ENCODE measurements at places on chromosomes 16 and 17.
A peak's percentile ranks its signal among the peaks of the same experiment; 100 is the strongest.

DNA sequence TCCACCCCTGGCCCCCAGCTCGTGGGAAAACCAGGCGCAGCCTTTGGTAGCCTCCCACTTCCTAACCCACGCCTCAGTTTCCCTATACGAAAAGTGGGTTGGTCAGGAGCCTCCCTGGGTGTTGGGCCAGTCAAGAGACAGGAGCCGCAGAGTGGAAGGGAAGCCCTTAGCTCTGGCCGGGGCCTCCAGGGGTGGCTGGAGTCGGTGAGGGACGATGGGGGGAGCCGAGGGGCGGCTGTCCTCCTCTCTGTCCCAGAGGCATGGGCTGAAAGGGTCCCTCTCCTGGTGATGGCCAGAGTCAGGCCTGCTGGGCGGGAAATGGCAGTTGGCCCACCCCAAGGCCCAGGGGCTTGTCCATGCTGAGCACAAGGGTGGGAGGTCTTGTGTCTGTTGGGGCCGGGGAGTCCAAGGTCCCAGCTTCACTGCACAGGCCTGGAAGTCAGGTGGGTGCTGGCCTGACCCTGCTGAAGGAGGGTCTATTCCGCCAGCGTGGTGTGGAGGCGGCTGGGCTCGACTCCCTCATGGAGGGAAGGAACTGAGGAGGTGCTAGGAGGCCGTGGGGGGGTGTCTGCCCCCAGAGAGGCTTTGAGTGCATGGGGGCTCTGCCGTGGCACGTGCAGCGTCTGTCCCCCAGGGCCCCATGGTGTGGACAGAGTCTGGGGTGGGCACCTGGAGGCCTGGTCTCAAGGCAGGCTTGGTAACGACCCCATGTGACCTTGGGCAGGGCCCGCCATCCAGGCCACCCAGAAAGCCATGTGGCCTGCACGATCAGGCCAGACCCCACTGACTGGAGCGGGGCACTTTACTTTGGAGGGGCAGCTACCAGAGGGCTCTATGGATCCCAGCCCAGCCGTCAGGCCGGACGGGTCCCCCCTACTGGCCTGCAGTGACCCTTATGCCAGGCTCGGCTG, 1.1 kb downstream of the SLC16A3 start:
- DNase-seq: peak; percentile 48

GRCh38 chr17:40089077-40089895, 11.1 kb downstream of the NR1D1 start:
- DNase-seq: no peak

- no peak for DNase-seq
These were observed 478.3 kb upstream of the CDH5 start for GRCh38 chr16:65888201-65888600.

- DNase-seq: no peak
These were observed 5.3 kb downstream of the TMEM114 start for GRCh38 chr16:8585041-8585440.

- DNase-seq: no peak
These were observed 317.2 kb upstream of the KCNJ16 start for GRCh38 chr17:69757688-69758430.

- no peak for DNase-seq
These were observed 69.7 kb downstream of the RPA1 start for GRCh38 chr17:1899403-1900000.

DNA sequence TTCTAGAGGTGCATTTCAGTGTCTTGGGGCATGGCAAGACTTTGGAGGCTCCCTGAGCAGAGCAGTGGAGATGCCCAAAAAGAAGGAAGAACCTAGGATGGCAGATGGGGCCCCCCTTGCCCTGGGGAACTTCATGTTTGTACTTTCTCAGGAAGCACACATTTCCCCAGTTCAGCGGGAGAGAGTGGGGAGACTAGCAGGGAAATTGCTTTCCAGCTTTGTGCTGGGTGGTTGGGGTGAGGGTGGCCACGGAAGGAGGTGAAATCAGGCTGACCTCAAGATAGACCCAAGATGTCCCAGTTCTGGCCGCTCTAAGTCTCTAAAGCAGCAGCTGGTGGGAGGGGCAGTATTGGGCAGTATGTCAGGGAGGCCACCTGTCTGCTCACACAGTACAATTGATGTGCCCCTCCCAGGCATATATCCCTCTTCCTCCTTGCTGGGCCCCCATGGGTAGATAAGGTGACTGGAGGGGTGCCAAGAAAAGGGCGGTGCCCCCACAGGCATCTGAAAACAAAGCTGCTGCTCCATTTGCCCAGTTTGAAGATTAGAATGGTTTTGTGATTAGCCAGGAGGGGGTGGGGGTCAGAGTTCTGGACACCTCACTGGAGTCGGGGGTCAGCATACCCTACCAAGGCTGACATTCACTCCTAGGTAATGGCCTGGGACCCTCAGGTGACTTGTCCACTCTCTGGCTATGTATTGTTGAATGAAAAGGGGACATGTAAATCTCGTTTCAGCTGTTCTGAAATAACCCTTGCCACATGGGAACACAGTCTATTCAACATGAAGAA, 17.1 kb upstream of the NAGLU start:
- DNase-seq: no peak

DNA sequence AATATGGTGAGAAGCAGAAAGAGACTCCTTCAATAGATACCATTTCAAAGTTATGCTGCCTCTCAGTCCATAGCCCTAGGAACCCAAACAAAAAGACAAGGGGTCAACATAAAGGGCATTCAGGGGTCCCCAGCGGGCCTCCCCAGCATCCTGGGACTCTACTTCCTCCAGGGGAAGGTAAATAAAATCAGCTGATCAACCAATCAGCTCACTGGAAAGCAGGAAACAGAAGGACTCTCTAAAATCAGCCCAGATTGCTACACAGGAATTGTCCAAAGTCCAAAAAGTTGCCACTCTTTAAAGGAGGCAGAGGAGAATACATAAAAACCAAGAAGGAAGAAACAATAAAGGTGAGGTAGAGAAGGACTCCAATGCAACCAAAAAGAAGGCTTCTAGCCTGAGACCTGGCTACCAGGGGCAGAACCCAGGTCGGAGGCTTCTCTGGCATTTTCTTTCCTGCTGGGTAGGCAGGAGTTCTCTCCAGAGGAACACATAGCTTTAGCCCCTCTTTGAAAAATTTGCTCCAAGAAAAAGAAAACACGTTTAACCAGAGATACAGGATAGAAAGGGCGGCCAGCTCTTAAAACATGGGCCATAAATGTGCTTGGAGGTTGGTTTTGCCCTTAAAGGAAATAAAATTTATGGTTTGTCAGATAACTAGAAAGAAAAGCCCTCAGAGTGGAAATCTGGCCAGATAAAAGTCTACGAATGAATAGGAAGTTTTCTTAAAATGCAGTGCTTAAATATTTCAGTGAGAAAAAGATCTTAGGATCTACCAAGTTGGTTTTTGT, 404.6 kb downstream of the SOX9 start:
- DNase-seq: no peak

GRCh38 chr17:65830356-65830755, 268.9 kb upstream of the AXIN2 start:
- no peak for DNase-seq

DNA sequence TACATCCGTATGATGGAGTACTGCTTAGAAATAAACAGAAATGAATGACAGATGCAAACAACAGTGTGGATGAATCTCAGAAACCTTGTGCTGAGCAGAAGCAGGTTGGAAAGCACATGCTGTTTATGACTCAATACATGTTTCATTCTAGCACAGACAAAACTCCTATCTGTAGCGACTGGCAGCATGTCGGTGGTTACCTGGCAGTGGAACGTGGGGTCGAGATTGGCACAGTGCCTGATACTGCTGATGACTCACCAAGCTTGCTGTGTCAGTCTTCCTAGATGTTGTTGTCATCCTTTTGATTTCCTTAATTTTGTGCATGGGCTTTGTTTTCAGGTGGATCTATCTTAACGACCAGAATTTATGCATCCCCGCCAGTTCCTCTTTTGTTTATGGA, 62.1 kb downstream of the GAN start:
- no peak for DNase-seq

DNA sequence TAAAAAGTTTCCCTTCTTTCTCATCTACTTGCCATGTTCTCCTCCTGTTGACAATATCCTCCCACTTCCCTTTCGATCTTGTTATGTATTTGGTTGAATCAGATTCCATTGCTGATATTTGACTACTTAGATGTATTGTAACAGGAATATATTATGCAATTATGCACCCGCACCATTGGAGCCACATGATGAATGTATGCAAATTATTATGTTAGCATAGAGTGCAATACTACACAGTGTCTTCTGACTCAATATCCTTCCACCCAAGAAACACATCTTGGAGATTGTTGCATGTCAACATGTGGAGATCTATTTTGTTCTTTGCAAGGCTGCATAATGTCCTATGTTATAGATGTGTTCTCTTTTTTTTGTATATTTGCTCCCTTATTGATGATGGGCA, 219.2 kb upstream of the RBFOX1 start:
- no peak for DNase-seq

- DNase-seq: peak; percentile 65
These were observed 12.1 kb downstream of the NHERF1 start for GRCh38 chr17:74760404-74761105.
